H54 (cell line): ENCODE measurements at places on chromosomes 5 and 9.
A peak's percentile ranks its signal among the peaks of the same experiment; 100 is the strongest.

DNA sequence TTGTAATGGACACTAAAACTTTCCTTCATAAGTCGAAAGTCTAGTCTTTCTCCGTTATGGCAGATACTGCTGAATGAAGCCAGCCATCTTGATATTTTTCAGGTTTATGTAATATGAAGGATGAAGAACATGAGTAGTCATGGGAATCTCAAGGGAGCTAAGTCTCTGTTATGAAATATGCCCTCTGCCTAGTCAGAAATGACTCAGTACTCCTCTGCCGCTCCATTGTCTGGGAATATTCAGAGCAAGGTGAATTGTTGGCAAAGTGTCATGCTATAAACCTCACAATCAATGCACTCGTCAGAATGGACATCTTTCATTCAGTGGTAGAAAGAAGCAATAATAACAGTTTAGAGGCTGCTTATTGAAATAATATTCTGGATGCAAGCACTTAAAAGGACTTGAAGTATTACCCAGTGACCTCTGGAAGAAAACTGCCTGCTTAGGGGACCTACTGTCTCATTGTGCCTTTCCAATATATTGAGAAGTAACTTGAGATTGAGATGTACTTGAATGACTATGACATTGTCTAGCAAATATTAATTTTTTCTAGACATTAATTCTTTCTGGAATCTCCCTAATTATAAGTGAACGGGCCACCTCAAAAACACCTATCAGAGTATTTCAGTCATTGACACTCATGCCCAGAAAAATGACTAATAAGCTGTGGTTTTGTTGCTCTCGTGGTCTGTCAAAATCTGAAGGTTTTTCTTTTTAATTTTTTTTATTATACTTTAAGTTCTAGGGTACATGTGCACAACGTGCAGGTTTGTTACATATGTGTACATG is 1011.5 kb upstream of the ACO1 start:
- no peak for DNase-seq

DNA sequence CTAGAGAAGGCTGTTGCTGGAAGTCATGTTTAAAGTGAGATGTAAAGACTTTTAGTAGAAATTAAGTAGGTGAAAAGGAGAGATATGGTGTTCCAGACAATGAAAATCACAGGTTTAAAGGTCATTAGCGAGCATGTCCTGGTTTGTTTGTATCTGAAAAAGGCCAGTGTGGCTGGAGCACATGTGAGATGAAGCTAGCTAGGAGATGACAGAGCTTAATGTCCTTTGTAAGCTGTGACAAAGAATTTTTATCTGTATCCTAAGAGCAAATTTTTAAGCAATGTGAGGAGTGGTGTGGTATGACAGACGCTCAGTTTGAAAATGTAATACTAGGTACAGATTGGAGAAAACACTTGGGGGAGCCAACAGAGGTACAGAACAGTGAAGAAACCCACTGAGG is 567.2 kb upstream of the ARRDC3 start:
- DNase-seq: no peak

GRCh38 chr5:87074934-87075541 is 192.6 kb upstream of the RASA1 start:
- DNase-seq: no peak

DNA sequence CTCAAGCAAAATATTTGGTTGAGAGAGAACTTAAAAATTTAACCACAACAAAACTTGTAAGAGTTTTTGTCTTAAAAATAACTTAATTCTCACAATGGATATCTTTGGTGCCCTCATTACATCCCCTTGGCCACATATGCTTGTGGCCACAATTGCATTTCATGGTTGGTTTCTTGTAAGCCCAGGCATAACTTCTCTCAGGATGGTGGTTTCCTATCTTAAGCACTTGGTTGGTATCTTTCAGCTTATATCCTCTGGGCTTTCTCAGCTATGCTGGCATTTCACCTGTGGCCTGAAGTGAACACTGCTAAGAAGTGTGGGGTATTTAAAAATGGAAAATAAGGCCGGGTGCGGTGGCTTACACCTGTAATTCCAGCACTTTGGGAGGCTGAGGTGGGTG is 212.4 kb upstream of the MEF2C start:
- no peak for DNase-seq

GRCh38 chr9:28024676-28025075 is 451.4 kb upstream of the C9orf72 start:
- no peak for DNase-seq

DNA sequence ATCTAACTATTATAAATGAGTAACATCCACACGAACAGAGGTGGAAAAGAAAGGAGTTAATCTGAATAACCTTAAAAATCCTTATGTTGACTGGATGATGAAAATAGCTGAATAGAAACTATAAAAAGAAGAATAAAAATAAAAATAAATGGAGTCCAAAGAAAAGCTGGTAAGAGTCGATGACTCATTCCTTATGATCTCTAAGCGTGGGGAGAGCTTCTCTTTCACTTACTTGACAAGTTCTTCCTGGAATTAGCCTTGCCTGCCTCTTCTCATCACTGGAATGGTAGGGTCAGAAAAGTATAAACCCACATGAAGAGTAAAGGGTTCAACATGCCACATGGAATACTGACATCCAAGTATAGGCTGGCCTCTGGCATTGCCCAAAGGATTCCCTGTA is 477.0 kb upstream of the RGMB start:
- DNase-seq: no peak

- no peak for DNase-seq
Observed at GRCh38 chr9:13002740-13003139, 227.9 kb downstream of the LURAP1L start.

DNA sequence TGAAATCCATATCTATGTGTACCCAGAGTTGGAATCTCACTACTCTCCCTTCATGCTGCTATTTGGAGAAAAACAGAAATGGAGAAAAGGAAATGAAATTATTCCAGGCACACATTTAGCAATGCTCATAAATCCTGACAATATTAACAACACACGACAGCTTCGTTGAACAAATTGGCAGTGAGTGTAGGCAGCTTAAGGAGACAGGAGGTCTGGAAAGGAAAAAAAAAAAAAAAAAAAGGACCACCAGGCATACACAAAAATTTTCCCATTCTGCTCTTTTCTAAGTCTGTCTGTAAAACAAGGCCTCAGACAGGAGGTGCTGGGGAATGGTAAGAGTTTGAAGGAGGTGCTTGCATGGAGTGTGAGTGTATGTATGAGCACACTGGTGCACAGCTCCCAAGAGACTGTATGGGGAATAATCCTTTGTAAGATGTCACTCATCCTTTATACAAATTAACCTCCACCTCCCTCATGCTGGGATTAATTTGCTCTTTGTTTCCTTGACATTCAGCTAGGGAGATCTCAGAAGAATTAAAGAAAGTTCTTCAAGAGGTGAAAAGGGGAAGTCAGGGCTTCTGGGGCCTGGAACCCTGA is 78.9 kb downstream of the ASTN2 start:
- DNase-seq: no peak

DNA sequence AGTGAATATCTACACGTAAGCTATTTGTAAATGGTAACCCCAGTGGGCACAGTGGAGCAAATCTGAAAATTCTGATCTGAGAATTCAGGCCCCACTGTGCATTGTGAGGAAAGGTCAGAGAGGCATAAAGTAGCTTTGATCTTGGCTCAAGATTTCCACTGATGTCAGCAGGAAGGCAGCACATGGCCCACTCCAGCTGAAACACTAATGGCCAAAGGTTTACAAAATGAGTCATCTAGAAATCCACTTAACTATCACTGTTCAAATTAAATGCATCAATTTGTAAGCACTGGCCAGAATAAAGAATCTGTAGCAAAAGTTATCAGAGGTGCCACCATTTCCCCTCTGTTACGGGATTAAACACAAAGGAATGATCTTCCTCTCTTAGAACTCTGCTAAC is 191.6 kb downstream of the C9orf152 start:
- DNase-seq: no peak

DNA sequence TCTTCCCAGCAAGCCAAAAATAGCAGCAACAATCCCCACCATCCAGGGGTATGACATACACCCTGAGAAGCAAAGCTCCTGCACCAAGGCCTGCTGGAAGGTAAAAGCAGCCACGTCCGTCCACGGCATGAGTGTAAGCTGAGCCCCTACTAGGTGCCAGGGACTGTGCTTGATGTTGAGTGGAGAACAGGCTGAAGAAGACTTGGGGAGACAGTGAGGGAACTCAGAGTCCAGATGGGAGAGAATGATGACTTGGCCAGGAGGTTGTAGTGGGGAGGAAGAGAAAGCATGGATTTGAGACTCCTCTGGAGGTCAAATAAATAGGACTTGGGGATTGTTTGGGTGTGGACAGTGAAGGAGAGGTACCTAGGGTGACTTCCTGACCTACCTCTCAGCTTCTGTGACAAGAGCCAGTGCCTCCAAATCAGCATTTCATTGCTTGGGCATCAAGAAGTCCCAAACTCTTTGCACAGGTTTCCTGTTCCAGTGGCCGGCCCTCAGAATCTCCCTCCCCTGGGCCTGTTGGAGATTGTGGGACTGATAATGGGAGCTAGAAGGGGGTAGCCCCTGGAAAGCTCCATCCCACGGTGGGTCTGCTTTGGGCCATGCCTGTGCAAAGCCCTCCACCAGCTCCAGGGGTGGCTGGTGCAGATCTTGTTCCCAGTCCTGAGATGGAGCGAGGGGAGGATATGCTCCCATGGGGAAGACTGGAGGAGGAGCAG is 58.3 kb upstream of the ADAMTS2 start:
- DNase-seq: no peak

GRCh38 chr5:53923961-53924360 is 363.5 kb downstream of the NDUFS4 start:
- no peak for DNase-seq

DNA sequence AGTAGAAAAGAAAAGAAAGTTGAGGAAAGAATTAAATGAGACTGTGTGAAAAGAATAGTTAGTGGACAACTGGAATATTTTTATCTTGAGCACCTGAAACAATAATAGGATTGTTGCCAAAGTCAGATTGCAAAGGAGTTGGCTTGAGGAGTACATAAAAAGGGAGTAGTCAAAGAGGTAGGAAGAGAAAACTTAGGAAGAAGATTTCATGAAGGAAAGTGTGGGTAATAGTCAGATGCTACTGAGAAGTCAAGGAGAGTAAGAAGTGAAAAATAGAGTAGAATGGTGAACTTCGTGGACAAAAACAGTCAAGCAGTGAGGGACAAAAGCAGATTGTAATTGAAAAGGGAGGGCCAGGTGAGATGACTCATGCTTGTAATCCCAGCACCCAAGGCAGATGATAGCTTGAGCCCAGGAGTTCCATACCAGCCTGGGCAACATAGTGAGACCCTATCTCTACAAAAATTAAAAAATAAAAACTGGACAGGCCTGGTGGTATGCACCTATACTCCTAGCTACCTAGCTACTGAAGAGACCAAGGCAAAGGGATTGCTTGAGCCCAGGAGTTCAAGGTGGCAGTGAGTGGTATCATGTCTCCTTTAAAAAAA is 178.9 kb downstream of the NIPBL start:
- DNase-seq: no peak

- DNase-seq: peak; percentile 52
Observed at GRCh38 chr5:69334793-69335268, 2.2 kb upstream of the CCDC125 start.

DNA sequence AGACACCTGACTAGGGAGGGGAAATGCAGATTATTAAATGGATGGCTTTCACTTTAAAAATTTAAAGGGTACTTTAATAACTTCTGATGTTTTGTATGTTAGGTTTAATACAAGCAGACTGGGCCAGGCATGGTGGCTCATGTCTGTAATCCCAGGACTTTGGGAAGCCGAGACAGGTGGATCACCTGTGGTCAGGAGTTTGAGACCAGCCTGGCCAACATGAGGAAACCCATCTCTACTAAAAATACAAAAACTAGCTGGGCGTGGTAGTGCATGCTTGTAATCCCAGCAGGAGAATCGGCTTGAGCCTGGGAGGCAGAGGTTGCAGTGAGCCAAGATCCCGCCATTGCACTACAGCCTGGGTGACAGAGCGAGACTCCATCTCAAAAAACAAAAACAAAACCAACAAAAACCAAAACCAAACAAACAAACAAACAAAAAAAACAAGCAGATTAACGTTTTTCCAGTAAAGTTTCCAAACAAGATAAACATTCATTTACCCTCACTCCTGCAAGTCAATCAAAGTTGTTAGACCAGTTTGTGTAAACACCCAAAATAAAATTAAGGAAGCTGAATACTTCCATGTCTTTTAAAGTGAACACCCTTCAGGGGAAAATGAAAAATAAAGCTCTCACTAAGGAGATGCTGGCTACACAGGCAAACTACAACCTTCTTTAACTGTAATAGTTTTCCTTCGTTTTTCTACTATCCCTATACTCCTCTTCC is 14.1 kb downstream of the ETF1 start:
- DNase-seq: no peak

DNA sequence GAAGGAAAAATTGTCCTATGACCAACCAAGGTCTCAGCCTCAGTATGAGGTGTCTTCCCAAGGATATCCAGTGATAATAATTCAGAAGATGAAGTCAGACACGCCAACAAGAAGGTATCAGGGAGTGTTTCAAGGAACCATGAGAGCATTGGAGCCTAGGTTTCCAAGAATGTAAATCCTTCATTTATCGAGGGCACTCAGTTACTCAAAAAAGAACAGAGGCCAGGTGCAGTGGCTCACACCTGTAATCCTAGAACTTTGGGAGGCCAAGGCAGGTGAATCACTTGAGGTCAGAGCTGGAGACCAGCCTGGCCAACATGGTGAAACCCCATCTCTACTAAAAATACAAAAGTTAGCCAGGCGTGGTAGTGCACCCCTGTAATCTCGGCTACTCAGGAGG is 70.8 kb downstream of the PLAC8L1 start:
- DNase-seq: no peak

DNA sequence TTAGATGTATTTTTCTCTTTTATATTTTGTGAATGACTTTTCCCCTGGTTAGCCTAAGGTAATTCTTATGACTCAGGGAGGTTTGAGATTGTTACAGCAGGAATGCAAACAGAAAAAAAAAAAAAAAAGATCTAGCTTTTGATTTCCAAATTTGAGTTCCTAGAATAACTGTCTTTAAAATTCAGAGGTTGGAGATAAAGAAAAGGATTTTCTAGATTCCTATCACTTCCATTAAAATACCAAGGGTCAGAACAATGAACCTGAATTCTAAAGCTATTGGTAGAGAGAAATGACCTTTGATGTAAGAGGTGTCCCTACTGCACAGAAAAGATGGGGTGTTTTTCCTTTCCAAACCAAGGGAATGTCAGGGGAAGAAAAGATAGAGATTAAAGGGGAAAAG is 262.5 kb downstream of the DOCK8 start:
- DNase-seq: no peak

GRCh38 chr9:134473141-134474054 is 147.1 kb downstream of the RXRA start:
- no peak for DNase-seq

DNA sequence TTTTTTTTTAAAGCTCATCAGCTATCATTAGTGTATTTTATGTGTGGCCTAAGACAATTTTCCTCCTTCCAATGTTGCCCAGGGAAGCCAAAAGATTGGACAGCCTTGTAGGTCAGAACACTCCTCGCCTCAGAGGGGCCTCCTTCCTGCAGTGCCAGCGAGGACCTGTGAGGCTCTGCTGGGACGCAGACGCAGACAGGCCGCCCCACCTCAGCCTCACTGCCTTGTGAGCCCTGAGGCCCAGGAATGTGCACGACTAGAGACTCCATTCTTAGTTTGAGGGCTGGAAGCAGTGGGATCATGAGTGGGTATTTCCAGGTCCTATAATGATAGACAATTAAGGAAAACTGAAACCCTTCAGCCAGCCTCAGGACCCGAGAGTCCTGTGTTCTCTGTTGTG is 85.4 kb downstream of the PJA2 start:
- DNase-seq: no peak
